ENCODE measurements at places on chromosomes 1 and 21.

- DNase-seq: no peak
Observed at GRCh38 chr1:40394491-40395172, 21.1 kb downstream of the SMAP2 start.

DNA sequence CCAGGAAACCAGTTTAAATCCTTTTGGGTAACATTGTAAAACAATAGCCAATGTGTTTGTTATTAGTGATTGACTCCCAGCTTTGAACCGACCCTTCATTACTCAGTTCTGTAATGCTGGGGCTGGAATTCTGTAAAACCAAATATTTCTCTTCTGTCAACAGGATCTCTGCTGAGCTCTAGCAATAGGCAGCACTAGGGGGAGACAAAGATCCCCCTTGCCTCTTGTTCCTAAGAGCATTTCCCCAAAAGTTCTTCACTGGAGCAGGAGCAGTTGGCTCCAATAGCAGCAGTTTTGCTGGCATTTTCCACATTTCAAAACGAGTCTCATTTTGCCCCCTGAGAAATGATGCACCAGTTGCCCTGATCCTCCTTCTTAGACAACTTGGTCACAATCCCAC, 1671.1 kb downstream of the MRPL39 start:
- DNase-seq: no peak

DNA sequence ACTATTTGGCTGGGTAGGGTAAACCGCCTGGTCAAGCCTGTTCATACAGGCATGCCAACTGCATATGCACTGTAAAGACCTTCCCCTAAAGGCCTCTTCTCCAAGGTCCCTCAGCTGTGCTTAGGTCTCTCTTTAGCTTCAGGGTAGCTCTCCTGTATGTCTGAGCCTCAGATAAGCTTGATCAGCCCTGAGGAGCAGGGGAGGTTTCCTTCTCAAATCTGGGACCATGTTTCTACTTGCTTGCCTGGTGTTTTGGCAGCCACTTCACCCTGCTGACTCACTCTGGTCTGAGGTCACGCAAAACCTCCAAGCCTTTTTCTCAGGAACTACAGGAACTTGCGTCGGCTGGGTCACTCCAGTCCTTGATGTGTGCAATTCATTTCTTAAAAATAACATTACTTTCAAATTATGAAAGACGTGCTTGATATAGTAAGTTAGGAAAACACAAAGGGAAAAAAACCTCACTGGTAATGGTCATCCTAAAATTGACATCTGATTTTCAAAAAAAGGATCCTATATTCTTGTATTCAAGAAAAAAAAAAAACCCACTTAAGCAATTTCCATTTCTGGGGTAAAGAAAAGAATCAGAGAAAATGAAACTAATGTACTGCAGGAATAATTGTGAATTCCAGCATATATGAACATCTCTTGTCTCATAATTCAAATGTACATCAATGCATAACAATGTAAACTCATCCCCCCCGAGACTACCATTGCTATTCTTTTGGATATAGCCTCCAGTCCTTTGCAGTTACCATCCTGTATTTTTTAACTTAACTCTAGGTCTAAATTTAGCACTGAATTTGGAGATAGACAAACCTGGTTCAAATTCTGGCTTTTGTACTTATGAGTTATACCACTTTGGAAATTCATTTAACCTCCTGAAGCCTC, 24.8 kb upstream of the RNF19B start:
- DNase-seq: peak; percentile 60

- DNase-seq: no peak
Observed at GRCh38 chr1:239426821-239427475, 40.6 kb downstream of the CHRM3 start.

DNA sequence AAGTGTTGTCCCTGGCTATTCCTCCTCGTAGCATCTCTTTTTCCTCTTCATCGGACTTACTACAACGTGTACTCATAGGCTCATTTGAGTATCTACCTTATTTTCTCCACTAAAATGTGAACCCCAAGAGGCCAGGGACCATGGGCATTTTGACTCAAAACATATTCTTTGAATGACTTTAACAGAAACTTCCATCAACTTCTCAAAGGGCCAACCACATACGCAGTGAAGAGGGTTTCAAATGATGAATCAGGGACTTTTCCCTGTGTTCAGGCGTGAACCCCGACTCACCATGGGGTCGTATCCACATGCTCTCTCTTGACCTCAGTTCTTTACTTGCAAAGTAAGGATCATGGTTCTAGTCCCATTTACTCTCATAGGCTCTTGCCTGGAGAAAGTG, 20.2 kb upstream of the GPR137B start:
- DNase-seq: no peak

DNA sequence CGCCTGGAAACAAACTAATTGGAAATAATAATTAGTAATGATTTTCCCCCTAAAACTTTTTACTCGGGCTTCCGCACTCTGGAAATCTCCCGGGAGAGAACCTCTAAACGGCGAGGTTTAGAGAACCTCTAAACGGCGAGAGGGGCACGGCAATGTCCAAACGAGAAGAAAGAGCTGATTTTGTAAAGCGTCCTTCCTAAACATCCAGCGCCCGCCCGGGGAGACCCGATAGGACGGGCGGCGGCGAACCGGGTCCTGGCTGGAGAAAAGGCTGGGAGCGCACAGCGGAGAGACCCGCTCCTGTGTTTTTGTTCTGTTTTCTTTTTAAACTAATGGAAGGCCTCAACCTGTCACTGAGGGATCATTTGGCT, 1.6 kb downstream of the PAX7 start:
- DNase-seq: no peak

- DNase-seq: no peak
Observed at GRCh38 chr1:61011561-61012263, 70.6 kb upstream of the NFIA start.

DNA sequence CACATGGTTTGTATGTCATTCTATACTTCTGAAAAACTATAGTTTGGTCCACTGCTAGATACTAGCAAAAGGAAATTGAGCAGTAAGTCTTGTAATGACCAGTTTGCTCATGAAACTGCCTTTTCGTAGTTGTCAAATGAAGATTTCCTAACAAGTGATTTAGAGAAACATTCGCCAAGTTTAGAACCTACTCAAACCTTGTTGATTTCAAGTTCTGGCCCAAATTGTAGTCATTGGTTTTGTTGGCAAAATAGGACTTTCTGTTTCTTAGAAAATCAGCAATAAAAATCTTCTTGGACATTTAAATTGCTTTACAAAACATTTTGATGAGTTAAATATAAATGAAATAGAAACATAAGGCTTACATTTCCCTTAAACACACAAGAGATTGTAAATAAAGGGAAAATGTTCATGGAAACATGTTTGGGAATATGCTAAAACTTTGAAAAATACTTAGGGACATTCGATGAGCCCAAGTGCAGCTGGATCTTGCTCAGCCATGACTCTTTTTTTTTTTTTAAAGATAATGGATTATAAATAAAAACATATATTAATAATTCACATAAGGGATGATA, 178.5 kb upstream of the LYPLAL1 start:
- DNase-seq: no peak

DNA sequence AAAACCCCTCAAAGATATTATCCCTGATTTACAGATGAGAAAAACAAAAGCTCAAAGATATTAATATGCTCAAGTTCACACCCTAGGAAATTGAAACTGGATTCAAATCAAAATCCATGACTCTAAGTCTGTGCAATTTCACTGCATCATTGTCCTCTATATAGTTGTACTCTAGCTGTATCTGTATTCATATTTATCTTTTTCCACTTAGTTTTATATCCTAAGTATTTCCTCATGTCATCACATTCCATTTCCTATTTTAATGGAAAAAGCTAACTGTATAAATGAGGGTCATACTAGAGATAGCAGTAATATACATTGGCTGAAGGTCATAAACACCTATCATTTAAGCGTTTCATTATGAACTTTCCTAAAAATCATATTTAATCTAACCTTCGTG, 42.2 kb upstream of the RALGPS2 start:
- no peak for DNase-seq

GRCh38 chr1:1541956-1542765, 1.7 kb upstream of the TMEM240 start:
- DNase-seq: no peak

DNA sequence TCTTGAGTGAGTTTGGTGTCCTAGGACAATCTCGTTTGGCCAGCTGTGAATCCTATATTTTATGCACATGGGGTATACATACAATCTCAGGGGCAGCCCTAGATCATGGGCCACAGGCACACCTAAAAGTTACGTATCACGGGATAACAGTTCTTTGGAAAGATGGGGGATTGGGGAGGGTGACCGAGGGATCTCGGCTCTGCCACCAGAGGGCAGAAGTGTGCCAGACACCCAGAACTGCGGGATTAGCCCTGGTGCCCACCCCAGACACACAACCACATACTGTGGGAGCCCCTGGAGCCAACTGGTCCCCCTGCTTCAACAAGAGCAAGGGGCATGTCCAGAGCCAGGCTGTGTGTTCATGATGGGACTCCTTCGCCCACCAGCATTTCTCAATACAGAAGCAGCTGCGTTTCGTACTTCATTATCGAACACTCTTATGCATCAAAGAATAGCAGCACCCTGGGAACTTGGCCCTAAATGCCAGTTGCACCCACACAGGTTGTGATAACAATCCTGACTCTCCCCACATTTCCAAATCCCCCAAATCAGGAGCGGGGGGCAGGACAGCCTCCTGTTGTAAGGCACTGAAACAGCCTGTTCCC, 37.4 kb downstream of the TMCO4 start:
- DNase-seq: peak; percentile 55

DNA sequence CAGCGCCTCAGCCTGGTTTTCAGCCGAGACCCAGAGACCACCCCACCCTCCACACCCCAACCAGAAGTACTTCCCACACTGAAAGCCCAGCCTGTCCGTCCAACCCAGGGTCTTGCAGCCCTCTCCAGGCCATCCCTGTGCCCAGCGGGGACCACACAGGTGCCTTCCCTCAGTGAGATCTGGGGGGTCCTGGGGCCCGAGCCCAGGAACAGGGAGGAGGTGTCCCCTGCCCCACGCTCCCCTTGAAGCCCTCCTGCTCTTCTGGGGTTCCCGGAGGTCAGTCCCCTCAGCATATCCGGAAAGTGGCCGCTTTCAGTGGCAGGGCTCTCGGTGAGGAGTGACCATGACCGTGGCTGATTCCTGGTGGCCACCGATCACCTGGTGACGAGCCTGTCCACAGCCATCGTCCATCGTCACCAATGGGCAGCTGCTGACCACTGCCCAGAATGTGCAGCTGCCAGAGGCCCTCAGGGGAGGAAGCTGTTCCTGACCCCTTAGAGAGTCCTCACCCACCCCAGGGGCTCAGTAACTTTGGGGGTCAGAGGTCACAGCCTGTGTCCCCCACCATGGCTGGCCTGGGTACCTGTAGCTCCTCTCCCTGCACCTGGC, 3.4 kb downstream of the TMEM240 start:
- no peak for DNase-seq

DNA sequence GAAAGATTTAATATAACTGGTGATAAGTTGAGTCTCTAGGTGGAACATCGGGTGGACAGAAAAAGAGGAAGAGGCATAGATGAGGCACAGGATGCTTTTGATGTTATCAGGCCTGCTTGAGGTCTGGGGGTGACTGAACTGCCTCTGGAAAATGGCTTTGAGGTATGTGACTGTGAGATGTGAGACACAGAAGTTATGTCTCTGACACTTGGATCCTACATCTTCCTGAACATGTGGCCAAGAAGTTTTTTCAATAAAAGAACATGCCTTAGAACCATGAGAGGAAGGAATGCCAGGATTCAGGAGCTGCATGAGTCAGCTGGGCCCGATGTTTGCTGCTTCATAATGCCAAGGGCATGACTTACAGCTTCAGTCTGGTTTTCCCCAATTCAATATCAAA, 11.5 kb upstream of the AIM2 start:
- DNase-seq: no peak
